ENCODE measurements at places on chromosomes 2 and 18.

GRCh38 chr2:72150861-72151356, 3.2 kb upstream of the CYP26B1 start:
- DNase-seq = no peak

- DNase-seq = no peak
Measured at GRCh38 chr18:39513186-39513585, 1947.6 kb upstream of the CELF4 start.

GRCh38 chr2:36658277-36658748, 38.2 kb upstream of the VIT start:
- no peak for DNase-seq

DNA sequence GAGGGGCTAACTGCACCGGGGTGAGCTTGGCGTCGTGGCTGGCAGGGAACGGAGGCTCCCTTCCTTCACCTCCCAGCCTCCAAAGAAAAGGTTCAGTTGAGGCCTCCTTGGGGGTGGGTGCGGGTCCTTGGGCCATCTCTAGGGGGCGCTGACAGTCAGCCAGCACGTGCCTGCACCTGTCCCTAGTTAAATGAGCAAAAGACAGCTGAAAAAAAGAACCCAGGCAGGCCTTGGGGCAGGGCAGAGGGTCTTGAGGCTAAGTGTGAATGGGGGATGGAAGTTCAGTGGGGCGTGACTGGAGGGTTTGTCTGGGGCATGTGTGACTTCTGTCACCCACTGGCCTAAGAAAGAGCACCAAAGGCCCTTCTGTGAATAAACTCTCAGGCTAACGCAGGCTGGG, 56.4 kb downstream of the ZFP36L2 start:
- no peak for DNase-seq

- no peak for DNase-seq
Measured at GRCh38 chr2:137165968-137166367, 400.6 kb downstream of the THSD7B start.
